ENCODE measurements at places on chromosomes 6 and 20.

GRCh38 chr20:35643045-35643444 is 21.7 kb downstream of the CPNE1 start:
- no peak for DNase-seq

- no peak for DNase-seq
These were observed 751.4 kb upstream of the DEFB115 start for GRCh38 chr20:30506100-30506499.

DNA sequence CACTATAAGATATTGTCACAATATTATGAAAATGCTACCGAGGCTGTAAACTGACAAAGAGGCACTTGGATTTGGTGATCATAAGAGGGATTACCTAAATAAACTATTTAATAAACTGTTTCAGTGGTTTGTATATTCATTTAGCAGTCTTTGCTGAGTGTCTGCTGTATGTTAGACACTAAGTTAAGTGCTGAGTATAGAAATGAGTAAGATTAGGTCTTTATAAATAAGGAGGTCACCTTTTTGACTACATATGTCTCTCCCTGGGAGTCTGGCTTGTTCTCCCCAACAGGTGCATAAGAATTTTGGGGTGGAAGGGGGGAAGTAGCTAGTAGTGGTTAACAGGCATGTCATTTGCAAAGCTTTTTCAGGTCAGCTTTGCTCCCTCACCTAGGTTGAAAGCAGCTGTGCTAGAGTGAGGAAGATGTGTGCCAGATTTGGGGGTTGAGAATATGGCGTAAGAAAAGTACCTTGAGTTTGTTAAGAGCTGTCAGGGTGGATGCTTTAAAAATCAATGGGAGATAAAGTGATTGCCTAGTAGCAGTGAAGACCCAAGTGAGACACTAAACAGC is 246.3 kb downstream of the ZFAND3 start:
- DNase-seq, result no peak

GRCh38 chr6:154567695-154568220 is 57.3 kb upstream of the CNKSR3 start:
- DNase-seq, result no peak

DNA sequence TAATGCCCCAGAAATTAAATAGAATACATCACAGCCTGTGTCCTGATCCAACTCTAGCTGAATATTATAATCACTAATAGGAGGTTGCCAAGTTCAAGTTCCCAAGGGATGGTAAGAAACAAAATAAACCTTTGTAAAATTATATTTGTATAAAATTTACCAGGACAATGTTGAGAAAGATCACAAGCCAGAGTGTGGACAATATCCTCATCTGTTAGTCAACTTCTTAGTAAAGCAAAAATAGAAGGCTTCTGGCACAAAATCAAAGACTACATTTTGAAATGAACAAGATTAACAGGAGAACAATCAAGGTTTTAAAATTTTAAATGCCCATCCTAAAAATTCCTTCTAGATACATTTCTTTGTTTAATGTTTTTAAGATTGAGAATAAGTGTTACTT is 290.4 kb upstream of the HSF2 start:
- DNase-seq, result no peak

Measured in endodermal cell (in vitro differentiated cells).